ENCODE measurements at places on chromosomes 4 and X.

- DNase-seq: no peak
Observed at GRCh38 chr4:70559211-70559830, 32.7 kb upstream of the AMBN start.

DNA sequence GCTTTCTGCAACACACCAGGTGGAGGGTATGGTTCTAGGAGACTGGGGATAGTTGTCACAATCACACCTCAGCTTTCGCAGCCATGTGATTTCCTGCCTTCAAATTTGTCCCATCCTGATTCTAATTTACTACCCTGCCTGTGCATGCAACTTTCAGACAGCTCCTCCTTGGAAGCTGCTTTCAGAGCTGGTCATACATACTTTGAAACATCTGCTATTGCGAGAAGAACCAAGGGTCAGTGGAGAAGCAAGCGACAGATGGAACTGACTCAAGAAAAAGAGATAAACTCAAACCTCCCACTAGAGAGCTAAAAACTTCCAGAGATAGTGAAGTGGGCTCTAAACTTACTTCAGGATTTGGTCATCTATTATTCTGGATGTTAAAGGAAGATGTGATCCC is 381.7 kb upstream of the FGF13 start:
- no peak for DNase-seq

GRCh38 chr4:25310066-25310802 is 2.3 kb upstream of the ZCCHC4 start:
- no peak for DNase-seq

GRCh38 chr4:26141911-26142638 is 178.7 kb upstream of the RBPJ start:
- DNase-seq: no peak

DNA sequence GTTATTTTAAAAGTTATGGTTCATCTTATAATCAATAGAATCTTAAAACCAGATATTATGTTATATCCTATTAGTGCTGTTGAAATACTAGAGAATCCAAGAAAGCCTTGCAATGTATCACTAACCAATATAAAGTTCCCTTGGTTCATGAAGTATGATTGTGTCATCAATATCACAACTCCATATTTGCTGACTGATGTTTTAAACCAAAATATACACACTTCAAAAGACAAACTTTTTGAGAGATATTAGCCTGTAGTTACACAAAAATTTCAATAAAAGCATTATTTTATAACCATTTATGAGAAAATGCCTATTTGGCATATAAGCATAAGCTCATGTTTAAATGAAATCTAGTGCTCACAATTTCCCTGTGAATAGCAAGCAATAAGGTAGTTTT is 198.6 kb downstream of the CENPC start:
- no peak for DNase-seq

- no peak for DNase-seq
Observed at GRCh38 chrX:31702222-31702621, 630.4 kb upstream of the FTHL17 start.

- DNase-seq: no peak
Observed at GRCh38 chr4:75376543-75376942, 137.7 kb downstream of the RCHY1 start.

DNA sequence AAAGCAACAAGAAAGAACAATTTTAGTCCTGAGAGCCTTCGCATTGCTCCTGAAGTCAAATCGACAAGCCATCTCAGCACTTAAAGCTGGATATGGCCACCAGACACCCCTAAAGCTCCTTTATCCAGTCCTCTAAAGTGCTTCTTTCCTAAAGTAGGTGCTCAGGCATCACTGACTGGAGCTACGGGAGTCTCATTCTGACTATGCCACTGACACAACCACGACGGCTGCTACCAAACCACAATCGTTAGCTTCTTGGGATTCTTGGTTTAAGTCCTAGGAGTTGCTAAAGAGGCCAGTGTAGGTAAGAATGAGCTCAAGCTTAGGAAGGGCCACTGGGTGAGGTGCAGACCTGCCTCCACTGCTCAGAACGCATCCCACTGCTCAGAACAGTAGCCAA is 1.0 kb downstream of the SLC10A6 start:
- DNase-seq: no peak

DNA sequence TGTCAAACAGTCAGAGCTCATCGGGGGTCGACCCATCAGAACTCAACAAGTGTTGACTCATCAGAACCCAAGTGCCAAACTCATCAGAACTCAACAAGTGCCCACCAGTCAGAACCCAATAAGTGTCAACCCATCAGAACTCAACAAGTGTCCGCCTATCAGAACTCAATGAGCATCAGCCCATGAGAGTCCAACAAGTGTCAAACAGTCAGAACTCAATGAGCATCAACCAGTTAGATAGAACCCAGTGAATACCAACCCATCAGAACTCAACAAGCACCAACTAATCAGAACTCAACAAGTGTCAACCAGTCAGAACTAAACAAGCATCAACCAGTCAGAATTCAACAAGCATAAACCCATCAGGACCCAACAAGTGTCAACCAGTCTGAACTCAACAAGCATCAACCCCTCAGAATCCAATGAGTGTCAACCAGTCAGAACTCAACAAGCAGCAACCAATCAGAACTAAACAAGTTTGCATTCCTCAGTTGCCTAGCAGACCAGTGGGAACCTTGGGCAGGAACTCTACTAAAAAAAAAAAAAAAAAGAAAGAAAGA is 115.3 kb downstream of the PRKX start:
- DNase-seq: no peak

DNA sequence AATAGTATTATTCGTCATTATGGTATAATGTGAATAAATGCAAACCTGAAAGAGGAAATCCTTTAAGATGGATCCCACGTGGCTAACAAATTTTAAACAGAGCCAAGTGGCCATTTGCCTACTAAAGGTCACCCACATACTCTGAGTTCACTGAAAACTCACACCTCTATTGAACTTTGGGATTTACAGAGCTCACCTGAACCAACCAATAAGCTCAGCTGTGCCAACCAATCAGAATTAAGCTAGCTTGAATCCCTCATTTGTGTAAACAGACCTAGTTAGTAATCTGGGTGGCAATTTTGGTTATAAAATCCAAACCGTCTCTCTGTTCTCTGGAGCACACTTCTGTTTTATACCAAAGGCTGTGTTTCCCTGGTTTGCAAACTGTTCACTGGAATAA is 5.4 kb upstream of the NUDT9 start:
- no peak for DNase-seq
